ENCODE measurements at places on chromosomes 1 and 21. TPM values are rescaled to one million over a fixed set of nuclear protein-coding genes. Genes with fewer than 3 reads are reported as not detected.

GRCh38 chr1:43545695-43546387 is 15.2 kb downstream of the PTPRF start:
- no peak for DNase-seq

DNA sequence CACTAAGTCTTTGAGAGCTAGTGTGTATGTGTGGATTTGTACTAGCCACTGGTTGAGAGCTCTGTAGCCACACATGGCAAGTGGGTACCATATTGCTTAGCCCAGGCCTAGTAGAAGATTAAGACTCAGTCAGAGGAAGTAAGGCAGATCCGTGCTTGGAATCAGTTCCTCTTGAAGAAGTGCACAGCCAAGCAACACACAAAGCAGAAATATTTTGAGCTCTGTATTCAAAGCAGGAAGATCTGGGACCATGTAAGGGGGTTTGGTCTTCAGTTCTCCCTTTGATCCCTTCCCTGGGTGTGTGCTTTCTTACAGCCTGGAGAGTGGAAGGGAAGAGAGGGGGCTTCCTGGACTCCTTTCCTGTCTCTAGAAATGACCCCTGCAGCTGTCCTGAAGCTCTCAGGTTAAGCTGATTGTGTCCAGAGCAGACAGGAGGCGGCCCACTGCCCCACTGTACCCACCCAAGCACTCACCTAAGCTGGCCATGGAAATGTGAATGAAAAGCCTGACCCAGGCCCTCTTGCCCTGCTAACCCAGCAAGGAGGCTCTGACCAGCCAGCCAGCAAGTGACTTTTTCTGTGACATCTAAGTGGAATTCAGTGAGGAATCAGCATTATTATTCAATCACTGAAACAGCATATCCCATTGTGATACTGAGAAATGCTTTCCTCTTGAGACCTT is 3.6 kb downstream of the ETS2 start:
- DNase-seq: no peak

DNA sequence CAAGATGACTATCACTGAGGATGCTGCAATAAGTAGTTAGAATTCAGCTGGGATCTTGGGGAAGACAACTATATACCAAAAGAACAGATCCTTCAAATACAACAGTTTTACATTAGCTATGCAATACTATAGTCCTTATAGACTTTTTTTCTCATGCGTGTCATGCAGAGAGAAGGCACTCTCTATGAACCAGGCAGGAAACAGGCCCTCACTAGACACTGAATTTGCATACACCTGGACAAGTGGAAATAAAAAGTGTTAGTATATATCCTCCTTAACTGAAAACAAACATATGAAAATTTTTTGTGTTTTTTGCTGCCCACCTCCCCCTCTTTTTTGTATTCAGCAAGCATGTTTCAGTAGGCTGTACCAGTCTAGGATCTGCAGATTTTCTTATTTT is 29.9 kb downstream of the TMCO1 start:
- no peak for DNase-seq

DNA sequence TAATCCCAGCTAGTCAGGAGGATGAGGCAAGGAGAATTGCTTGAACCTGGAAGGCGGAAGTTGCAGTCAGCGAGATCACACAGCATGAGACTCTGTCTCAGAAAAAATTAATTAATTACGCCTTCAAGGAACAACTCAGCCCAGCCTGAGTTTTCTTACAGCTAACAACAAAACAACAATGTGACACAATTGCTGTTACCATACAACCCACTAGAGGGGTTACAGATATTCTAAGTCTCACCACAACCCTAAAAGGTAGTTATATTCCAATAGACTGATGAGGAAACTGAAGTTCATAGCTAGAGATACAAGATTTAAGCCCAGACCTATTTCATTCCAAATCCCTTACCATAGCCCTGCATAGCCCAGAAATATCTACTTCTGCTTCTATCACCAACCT is 2.9 kb upstream of the LRRC8C start:
- DNase-seq: no peak

GRCh38 chr1:9892563-9893528 is 17.2 kb downstream of the CTNNBIP1 start:
- no peak for DNase-seq

DNA sequence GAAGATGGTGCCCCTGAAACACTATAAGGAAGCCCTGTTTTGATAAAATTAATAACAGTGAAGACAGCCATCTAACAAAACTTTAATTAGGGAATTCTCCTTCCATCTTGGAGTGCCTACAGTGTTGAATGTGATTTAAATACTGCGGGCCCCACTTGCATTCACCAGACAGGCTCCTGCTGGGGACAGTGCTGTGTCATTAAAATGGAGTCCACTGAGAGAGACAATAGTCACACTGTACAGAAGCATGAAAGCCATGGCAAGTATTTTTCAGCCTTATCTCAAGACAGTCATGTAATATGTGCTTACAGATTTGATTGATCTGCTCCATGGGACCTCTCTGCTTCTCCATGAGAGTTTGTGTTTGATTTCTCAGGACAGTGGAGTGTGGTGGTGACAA is 29.7 kb upstream of the ZBTB18 start:
- no peak for DNase-seq

DNA sequence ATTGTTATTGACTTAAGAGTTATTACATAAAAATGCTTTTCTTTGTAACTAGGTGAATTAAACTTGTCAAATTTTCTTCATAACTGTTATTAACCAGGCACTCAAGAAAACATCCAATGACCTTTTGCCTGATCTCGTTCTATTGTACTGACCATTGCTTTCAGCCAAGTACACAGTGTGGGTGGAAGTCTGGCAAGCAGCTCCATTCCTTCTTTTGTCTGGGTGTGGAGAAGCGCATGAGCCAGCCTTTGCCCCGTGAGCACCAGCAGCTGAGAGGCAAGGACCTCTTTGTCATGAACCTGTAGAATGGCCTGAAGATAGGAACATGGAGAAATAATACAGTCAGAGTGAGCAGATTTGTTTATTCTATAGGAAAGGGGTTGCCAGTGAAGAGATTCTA is 57.5 kb downstream of the IARS2 start:
- DNase-seq: no peak

- DNase-seq: no peak
These were observed 51.6 kb downstream of the SLC30A10 start for GRCh38 chr1:219876798-219877209.

DNA sequence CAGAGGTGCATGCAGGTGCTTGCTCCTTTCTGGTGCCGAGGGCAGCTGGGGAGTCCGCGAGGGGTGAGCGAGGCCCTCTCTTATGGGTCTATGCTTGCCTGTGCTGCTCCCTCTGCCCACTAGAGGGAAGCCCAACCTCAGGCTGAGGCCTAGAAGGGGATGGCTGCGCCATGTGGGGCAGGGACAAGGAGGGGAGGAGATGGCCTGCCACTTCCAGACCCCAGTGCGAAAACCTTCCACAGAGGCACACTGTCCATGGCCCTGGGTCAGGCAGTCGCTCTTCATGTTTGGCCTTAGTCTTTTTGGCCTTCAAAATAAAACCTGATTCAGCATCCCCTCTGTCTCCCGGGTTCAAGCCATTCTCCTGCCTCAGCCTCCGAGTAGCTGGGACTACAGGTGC is 14.0 kb downstream of the RHBG start:
- DNase-seq: peak; percentile 50

TSTD1 gene
- 108 TPM for total RNA-seq

ANKRD65 gene
- total RNA-seq: not detected

KLHL17 gene
- 36.4 TPM for total RNA-seq

RXRG gene
- total RNA-seq: not detected

SLFNL1 gene
- 0.65 TPM for total RNA-seq
